ENCODE measurements at places on chromosomes 3 and 15.

DNA sequence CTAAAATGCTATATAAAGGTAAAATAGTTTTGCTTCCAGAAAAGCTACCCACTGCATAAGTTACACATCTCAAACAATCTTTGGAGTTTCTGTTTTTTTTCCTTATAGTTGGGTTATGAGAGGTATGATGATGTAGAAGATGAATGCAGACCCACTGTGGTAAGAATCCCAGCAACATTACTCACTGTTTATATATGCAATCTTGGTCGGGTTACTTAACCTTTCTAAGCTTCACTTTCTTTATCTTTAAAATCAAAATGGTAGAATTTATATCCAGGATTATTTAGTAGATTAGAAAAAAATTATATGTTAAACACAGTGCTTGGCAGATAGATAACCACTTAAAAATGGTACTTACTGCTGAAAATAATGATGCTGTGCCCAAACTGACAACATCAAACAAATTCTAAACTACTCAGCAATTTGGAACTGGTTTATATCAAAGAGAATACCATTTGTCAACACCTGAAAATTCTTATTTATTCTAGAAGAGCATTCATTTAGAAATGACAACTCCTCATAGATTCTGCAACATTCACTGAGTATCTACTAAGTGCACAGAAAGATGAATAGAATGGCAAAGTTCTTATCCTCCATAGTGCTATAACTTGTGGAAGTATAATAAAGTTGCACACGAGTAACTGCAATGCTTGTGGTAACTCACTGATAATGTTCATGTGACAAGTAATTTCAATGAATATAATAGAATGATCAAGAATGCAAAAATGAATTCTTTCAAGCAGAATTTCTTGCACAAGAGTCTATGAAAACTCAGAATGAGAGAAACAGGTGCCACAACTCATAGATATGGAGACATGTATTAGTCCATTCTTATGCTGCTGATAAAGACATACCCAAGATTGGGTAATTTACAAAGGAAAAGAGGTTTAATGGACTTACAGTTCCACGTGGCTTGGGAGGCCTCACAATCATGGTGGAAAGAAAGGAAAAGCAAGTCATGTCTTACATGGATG, 129.0 kb upstream of the SLC7A14 start:
- no peak for DNase-seq

- DNase-seq, result no peak
These were observed 2.2 kb upstream of the ISG20 start for GRCh38 chr15:88636654-88637053.

- DNase-seq, result no peak
These were observed 30.7 kb downstream of the NBEAL2 start for GRCh38 chr3:47010111-47010712.

DNA sequence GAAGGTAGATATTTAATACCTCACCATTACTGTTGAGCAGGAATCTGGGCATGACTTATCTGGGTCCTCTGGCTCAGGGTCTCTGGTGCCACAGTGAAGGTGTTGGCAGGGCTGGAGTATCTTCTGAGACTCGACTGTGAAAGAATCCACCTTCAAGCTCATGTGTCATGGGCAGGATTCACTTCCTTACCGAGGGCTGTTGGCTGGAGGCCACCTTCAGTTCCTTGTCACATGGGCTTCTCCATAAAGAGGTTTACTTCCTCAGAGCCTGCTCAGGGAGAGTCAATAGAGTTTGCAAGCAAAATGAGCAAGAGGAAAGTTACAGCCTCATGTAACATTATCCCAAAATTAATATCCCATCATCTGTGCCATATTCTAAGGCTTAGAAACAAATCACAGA, 459.5 kb downstream of the NR2F2 start:
- DNase-seq, result no peak

- DNase-seq, result no peak
These were observed 6.6 kb upstream of the CD47 start for GRCh38 chr3:108097322-108098002.

DNA sequence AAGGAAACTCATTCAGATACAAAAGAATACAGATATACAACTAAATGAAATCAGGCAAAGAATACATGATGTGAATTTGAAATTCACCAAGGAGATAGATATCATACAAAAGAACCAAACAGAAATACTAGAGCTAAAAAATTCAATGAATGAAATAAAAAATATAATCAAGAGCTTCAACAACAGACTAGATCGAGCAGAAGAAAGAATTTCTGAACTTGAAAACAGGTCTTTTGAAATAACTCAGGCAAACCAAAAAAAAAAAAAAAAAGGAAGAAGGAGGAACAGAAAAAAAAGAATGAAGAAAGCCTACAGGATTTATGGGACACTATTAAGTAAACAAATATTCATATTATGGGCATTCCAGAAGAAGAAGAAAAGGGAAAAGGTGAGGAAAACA, 137.8 kb downstream of the DMXL2 start:
- no peak for DNase-seq

DNA sequence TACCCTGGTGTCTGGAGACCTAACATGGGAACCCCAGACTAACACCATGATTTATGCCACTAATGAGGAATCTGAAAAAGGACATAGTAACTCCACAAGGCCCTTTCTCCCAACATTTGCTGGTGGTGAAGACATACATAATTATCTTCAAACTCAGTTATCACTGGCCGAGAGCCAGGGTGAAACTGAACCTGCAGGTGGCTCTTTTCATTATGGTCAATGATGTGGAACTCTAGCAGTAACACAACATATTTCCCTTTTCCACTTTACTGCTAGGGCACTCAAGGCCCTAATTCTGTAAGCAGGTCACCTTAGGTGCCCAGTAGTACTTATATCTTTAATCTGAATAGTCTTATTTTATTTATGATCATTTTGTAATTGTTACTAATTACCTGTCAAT, 326.4 kb upstream of the SATB1 start:
- no peak for DNase-seq

- no peak for DNase-seq
These were observed 14.8 kb downstream of the FYCO1 start for GRCh38 chr3:45980819-45981218.

DNA sequence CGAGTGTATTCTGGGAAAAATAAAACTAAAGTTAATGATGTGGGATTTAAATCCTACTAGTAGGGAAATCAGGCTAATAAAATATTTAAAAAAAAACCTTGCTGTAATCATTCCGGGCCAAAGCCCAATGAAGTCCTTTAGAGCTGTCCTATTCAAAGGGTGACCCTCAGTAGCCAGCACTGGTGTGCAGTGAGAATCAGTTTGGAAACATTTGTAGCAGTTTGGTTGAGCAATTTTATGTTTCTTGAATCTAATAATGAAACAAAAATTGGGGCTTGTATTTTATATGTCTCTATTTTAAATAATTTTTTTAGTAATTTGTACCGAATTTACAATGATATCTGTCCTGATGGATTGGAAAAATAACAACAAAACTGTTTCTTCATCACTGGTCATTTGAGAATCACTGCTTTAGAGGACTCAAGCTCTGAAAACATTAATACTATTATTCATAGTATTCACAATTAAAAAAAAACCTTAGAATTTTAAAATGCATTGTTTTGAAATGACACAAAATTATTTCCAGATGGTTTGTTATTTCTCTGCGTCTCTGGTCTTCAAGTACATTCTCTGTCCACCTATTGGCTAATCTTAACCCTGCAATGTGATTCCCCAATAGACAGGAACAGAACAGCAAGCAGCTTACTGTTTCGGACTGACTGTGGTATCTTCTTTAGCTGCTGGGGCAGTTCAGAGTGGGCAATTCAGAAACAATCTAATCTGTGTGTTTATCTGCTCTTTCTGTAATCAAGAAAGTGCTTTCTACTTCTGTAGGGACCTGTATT, 71.2 kb downstream of the OTOL1 start:
- DNase-seq, result no peak

GRCh38 chr15:66169625-66170024, 83.9 kb downstream of the MEGF11 start:
- DNase-seq, result no peak

DNA sequence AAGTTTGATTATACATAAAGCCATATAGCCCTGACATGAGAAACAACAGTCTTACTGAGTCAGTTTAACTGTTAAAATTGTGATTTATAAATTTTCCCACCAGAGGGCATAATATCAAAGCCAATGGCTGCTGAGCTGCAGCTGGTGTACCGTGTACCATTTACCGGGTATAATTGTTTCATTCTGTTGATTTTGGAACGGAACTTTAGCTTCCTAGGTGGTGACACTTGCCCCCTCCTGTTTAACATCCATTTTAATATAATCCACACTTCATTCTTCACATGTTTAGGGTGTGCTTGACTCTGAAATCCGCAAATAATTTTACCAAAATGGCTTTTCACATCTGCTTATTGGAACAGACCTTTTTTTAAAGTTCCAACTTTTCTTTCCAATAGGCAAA, 72.8 kb downstream of the SLC9A9 start:
- DNase-seq, result peak; percentile 53

GRCh38 chr3:75294124-75294523, 370.0 kb upstream of the FRG2C start:
- no peak for DNase-seq

GRCh38 chr3:50303013-50303815, at the start of gene HYAL1:
Gene HYAL1, minus strand, starts transcription at chr3:50303574. Its CDS starts 618 bp downstream, at chr3:50302956.
- no peak for DNase-seq

- no peak for DNase-seq
These were observed 23.1 kb upstream of the MBNL1 start for GRCh38 chr3:152245498-152246170.

GRCh38 chr3:190892395-190892902, 30.0 kb upstream of the GMNC start:
- DNase-seq, result no peak

All from CD4-positive, alpha-beta T cell treated with Interleukin-12 subunit alpha and Interleukin-12 subunit beta, for 1 hour (primary cell).